ENCODE measurements at places on chromosomes 4 and X. TPM values are rescaled to one million over a fixed set of nuclear protein-coding genes. Genes with fewer than 3 reads are reported as not detected.

Gene SERTM2
- not detected for total RNA-seq

Gene LANCL3
- total RNA-seq = 0.43 TPM

Gene PNMA6F
- total RNA-seq = not detected

Gene ZNF718
- total RNA-seq = 3.1 TPM

Gene NSG1
- total RNA-seq = under 0.01 TPM

Gene SLIT2
- 0.65 TPM for total RNA-seq

Gene FAM241A
- total RNA-seq = 10.1 TPM

Gene IL3RA
- 9.0 TPM for total RNA-seq

Gene RGN
- 0.34 TPM for total RNA-seq

Gene HMGB3
- total RNA-seq = 37.0 TPM

Gene LRBA
- total RNA-seq = 38.9 TPM

Gene SEPSECS
- 8.8 TPM for total RNA-seq

Gene TGIF2LX
- not detected for total RNA-seq

Gene USP11
- 39.0 TPM for total RNA-seq

Gene SSX2B
- total RNA-seq = not detected

Gene PRRG1
- 21.6 TPM for total RNA-seq

Gene SCRG1
- not detected for total RNA-seq

Gene PABPC4L
- 0.65 TPM for total RNA-seq

Gene GLRA3
- not detected for total RNA-seq

Gene PLS3
- total RNA-seq = 320 TPM

Gene TBC1D9
- 51.6 TPM for total RNA-seq

Gene DMRTC1
- not detected for total RNA-seq

Gene PLP2
- 7.8 TPM for total RNA-seq

Gene GRIA3
- total RNA-seq = not detected

Gene EVC2
- total RNA-seq = 12.7 TPM

Gene ZDHHC15
- not detected for total RNA-seq

Gene MAGEB10
- not detected for total RNA-seq

Gene MAGEA2B
- not detected for total RNA-seq

Gene GLRA2
- not detected for total RNA-seq

Gene SCD5
- total RNA-seq = 23.3 TPM

Gene AKAP4
- not detected for total RNA-seq

Gene C4orf51
- total RNA-seq = not detected

Gene PPP2R2C
- 0.54 TPM for total RNA-seq

Gene KIAA1210
- total RNA-seq = not detected

Gene TAF7L
- under 0.01 TPM for total RNA-seq

Gene RHOXF2
- total RNA-seq = not detected

Gene HSFX2
- 0.26 TPM for total RNA-seq

Gene ODAPH
- total RNA-seq = not detected

Gene TKTL2
- total RNA-seq = not detected

Gene EGF
- total RNA-seq = 0.33 TPM

Gene ZNF827
- 1.5 TPM for total RNA-seq

Gene RBM47
- under 0.01 TPM for total RNA-seq

Gene SAGE1
- total RNA-seq = not detected

Gene C4orf33
- 3.4 TPM for total RNA-seq

Gene APELA
- total RNA-seq = not detected

Gene SYP
- total RNA-seq = 0.17 TPM

Gene BMX
- total RNA-seq = 82.4 TPM

Gene IL15
- total RNA-seq = 2.1 TPM

Gene MND1
- 0.87 TPM for total RNA-seq

Gene ADH1B
- not detected for total RNA-seq

Gene H2BW1
- not detected for total RNA-seq

Gene RTL5
- total RNA-seq = 0.33 TPM

Gene MAGEA9B
- total RNA-seq = not detected
